Stimulated activated CD4-positive, alpha-beta T cell treated with anti-CD3 and anti-CD28 coated beads, Interleukin-1b, Interleukin-23, amount 100 ng/mL, for 1 hour (primary cell): ENCODE measurements at places on chromosomes 1 and 21.

- no peak for DNase-seq
Measured at GRCh38 chr21:44778499-44778911, 23.1 kb downstream of the UBE2G2 start.

GRCh38 chr1:157978586-157979403, 14.7 kb upstream of the KIRREL1 start:
- no peak for DNase-seq

GRCh38 chr1:116929961-116930592, 20.4 kb downstream of the PTGFRN start:
- DNase-seq: no peak

- DNase-seq: no peak
Measured at GRCh38 chr1:178613271-178613945, 100.5 kb downstream of the TEX35 start.

DNA sequence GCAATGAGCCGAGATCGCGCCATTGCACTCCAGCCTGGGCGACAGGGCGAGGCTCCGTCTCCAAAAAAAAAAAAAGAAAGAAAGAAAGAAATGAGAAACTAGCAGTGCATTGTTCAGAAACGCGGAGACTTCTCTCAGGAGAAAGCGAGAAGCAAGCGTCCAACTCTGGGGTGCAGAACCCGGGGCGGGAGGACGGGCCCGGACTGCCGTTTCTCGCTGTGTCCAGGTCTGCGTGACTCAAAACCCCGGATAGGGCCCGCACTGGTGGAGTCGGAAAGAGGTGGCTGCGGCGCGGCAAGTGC, 395 bp upstream of the MIB2 start:
- DNase-seq: no peak
